Renal cortical epithelial cell (primary cell): ENCODE measurements at places on chromosomes 16 and 17. TPM values are rescaled to one million over a fixed set of nuclear protein-coding genes. Genes with fewer than 3 reads are reported as not detected.
A peak's percentile ranks its signal among the peaks of the same experiment; 100 is the strongest.

PRCD gene
- total RNA-seq = 0.94 and 5.0 TPM in 2 replicates

PIPOX gene
- total RNA-seq = 0.94 TPM in 1 of 2 replicates, not detected in the other

KRT27 gene
- total RNA-seq = not detected in 2 replicates

CSH2 gene
- not detected in 2 replicates for total RNA-seq

PABPN1L gene
- total RNA-seq = not detected in 2 replicates

PYDC1 gene
- total RNA-seq = not detected in 2 replicates

WFDC1 gene
- total RNA-seq = 0.05 TPM in 1 of 2 replicates, not detected in the other

C16orf46 gene
- 1.7 and 3.7 TPM in 2 replicates for total RNA-seq

PLEKHM1 gene
- total RNA-seq = 9.4 and 29.3 TPM in 2 replicates

MYL4 gene
- 0.15 TPM in 1 of 2 replicates, not detected in the other for total RNA-seq

- DNase-seq = peak; percentile 95
Observed at GRCh38 chr17:2634361-2634960, 41.0 kb downstream of the PAFAH1B1 start.

DNA sequence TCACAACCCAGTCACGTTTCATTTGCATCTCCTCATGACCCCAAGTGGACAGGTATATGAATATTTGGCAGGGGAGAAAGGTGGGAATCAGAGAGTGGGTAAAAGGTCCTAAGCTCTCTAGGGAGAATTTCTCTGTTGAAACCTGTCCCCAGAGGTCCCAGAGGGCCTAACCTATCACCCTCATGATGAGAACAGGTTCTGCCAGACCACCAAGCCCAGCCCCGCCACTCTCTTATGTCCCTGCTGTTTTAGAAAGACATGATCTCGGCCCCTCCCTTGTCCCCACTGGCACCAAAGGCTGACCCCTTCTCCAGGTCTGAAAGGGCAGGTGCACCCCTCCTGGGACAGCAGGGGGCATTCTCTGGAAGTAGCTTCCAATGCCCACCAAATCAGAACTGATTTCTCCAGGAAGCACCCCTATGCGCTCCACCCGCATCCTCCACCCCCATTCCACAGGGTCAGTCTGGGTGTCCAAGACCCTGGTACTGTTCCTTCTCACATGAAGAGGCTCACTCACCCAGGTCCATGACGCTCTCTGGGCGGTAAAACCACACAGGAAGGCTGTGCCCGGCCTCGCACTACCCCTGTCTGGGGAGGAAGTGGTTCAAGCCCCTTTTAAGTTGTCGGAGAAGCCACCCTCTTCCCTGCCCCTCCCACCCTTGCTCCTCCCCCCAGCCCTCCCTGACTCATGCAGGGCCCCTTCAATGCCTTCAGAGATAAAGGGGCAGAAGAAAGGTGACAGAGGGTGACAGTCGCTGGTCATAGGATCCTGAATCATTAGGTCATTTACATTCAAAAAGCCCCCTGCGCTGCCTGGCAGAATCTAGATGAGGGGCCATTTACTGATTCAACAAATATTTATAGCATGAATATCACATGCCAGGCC lies at the start of gene CCR7:
Gene CCR7 (minus strand): TSS at position 590 of the 886 bp plus-strand sequence. CDS start 63 bp downstream, at position 527.
- DNase-seq = no peak

GRCh38 chr16:13176711-13177110 lies 275.3 kb downstream of the SHISA9 start:
- peak; percentile 47 for DNase-seq

DNA sequence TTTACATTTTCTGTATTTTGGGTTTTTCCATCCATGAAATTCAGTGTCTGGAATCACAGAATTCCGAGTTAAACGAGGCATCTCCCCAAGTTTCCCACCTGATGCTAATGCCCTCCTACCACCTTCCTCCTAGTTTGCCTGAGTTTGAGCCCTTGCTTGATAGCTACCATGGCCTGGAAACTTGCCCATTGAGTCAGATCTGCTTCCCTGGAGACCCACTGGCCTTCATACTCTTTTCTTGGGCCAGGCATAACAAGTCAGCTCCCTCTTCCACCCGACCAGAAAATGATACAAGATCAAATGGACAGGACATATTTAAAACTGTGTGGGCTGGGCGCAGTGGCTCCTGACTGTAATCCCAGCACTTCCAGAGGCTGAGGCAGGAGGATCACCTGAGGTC lies 10.2 kb downstream of the SETD1A start:
- DNase-seq = no peak

GRCh38 chr17:63475491-63476412 lies 1.1 kb upstream of the ACE start:
- no peak for DNase-seq

- no peak for DNase-seq
Observed at GRCh38 chr17:76502341-76503211, 1.4 kb upstream of the RHBDF2 start.

DNA sequence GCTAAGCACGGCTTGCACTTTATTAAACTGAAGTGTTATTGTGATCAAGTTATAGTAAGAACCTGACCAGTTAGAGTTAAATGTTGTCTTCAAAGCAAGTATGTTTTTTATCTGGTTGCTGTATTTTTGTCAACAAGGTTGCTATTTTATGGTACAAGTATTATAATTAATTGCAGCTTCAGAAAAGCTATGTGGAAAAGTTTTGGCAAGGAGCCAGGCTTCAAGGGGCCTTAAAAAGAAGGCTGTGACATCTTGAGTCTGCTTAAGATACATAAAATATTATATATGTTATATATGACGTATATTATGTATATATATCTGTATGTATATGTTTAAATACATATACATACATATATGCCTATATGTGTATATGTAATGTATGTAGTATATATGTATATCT lies 1461.2 kb upstream of the CDH8 start:
- DNase-seq = no peak

GRCh38 chr16:48121276-48121675 lies 34.5 kb downstream of the ABCC12 start:
- no peak for DNase-seq

GRCh38 chr16:76947749-76948148 lies 243.2 kb upstream of the MON1B start:
- DNase-seq = no peak

DNA sequence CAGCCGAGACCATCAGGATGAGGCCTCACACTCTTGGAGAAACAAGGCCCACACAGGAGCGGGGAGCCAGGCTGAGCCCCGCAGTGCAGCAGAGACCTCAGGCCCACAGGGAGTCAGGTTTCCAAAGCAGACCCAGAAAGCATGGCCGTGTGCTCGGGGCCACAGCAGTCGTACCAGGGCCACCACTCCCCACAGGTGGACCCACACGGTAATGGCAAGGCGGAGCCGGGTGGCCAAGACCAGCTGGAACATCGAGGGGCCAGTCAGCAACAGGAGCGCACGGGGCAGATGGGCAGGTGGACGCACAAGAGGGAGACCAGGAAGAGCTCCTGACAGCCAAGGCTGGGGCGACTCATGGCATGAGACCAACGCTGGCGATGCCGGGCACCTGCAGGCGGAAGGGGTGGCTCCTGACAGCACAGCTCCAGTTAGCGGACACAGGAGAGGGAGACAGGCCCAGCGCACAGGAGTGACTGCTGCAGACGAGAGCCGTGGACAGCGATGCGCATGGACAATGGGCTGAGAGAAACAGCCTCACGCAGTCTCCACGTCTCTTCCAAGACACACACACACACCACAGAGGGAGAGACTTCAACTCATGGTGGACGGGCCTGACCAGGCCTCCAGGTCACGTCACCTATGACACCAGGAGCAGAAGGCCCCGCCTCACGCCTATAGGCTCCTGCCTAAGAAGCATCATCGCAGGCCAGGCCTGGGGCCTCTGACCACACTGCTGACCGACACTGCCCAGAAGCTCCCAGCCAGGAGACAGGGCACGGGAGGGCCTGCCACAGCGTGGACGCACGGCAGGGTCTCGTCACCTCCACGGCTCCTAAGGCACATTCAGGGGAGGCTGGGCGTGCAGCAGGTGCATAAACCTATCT lies 58.6 kb downstream of the ZNF778 start:
- DNase-seq = no peak

- DNase-seq = peak; percentile 14
Observed at GRCh38 chr16:78478267-78478861, 378.9 kb downstream of the WWOX start.

GRCh38 chr17:79991140-79991923 lies 44.3 kb downstream of the TBC1D16 start:
- peak; percentile 56 for DNase-seq

DNA sequence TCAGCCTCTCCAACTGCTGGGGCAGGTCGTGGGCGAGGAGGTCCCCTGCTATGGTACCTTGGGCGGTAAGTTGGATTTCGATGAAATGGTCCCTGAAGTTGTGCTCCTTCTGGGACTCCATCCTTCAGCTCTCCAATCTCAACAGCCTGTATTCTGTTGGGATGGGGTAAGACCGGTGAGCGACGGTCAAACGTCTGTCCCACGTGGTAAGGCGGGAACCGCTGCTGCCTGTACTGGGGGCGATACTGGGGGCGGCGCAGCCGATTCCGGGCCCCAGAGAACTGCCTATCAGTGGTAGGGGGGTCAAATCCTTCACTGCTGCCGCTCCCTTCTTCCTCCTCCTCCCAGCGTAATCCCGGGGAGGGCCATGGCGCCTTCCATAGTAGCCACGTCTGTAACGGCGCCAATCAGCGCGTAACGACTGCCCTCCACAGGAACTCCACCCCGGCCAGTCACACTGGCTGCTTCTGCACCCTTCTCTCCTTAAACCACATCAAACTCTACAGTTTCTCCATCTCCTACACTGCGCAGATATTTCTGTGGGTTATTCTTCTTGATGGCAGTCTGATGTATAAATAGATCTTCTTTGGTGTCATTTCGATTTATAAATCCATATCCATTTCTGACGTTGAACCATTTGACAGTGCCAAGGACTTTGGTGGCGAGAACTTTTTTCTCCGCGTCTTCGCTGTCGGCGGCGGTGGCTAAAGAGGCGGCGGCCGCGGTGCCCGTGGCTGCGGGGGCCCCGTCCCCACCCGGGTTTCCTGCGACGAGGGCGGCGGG lies 41.1 kb downstream of the AHSP start:
- no peak for DNase-seq

GRCh38 chr17:68777243-68777855 lies 176.2 kb upstream of the FAM20A start:
- DNase-seq = peak; percentile 59

- no peak for DNase-seq
Observed at GRCh38 chr17:43377056-43377810, 21.6 kb upstream of the ARL4D start.

- peak; percentile 98 for DNase-seq
Observed at GRCh38 chr16:69077251-69077650, 28.2 kb upstream of the HAS3 start.

DNA sequence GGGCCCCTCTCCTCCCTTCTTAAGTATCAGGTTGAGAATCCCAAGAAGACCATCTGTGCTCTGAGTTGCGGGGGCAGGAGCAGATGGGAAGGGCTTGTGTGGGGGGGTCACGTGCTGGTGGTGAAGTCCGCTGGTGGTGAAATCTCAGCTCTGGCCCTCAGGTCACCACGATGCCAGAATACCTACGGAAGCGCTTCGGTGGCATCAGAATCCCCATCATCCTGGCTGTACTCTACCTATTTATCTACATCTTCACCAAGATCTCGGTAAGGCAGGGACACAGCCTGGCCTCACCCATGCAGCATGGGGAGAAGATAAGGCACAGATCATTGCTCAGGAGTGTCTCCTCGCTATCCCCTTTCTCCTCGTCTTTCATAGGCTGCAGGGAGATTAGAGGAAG lies 29.7 kb downstream of the SLC5A11 start:
- DNase-seq = no peak

- peak; percentile 90 for DNase-seq
Observed at GRCh38 chr17:45341533-45342158, 24.8 kb upstream of the MAP3K14 start.

DNA sequence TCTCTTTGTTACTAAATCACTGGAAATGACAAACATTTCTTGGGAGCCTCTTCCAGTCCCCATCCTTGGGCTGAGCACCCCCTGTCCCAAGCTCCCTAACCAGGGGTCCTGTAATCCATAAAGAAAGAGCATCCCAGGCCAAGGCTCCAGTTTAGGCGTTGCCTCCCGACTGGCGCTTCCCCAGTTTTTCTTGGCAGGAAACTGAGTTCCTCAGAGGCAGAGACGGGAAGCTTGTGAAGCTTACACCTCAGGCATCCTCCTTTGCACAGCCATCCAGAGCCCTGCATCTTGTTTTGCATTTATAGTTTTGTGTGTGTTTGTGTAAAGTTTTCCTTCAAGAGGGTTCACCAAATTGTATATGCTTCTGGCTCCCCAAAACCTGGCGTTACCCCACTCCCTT lies 7.1 kb downstream of the COPZ2 start:
- DNase-seq = no peak

- DNase-seq = no peak
Observed at GRCh38 chr16:23464196-23464595, 11.2 kb upstream of the COG7 start.
